ENCODE measurements at places on chromosomes 11 and 22.

DNA sequence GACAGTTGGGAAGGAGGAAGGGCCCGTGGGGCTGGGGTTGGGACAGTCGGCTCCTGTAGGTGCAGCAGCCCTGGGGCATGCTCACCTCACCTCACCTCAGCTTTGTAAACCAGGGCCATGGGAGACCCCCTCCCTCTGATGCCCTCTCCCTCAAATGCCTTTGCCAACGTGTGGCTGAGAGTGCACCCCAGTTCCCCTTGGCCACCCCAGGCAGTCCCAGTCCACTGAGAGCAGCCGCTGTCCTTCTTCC is 4.2 kb upstream of the NEAT1 start:
- peak overlapping the region; percentile 90 for H3K27ac ChIP-seq
- no peak overlapping the region for H3K4me3 ChIP-seq
- no peak for DNase-seq
- H3K36me3 ChIP-seq = no peaks in the 10 kb centered on the region

DNA sequence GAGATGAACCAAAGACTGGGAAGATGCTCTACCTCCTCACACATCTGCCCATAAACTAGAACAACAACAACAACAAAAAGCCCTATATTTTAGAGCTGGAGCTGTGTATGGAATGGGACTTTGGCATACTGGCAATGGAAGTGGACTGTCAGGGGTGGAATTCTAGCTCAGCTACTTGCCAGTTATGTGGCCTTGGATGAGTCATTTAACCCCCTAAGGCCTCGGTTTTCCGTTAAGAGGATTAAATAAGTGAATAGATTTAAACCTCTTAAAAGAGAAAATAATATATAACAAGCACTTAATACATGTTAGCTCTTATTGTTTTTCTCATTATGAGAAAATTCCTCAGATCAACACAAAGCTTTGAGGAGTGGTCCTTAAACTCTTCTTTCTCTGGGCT is 195.0 kb downstream of the KIF18A start:
- H3K4me3 ChIP-seq = no peak overlapping the region
- H3K36me3 ChIP-seq = no peaks in the 10 kb centered on the region
- H3K27me3 ChIP-seq = no peaks in the 10 kb centered on the region
- DNase-seq = no peak
- no peak overlapping the region for H3K27ac ChIP-seq

- H3K4me1 ChIP-seq = peaks cover 22% of the 10 kb centered on the region
- DNase-seq = peak; percentile 58
- peak overlapping the region; percentile 10 for H3K4me3 ChIP-seq
- no peaks in the 10 kb centered on the region for H3K27me3 ChIP-seq
- no peaks in the 10 kb centered on the region for H3K36me3 ChIP-seq
These were observed 141.4 kb upstream of the E2F8 start for GRCh38 chr11:19382131-19382611.

DNA sequence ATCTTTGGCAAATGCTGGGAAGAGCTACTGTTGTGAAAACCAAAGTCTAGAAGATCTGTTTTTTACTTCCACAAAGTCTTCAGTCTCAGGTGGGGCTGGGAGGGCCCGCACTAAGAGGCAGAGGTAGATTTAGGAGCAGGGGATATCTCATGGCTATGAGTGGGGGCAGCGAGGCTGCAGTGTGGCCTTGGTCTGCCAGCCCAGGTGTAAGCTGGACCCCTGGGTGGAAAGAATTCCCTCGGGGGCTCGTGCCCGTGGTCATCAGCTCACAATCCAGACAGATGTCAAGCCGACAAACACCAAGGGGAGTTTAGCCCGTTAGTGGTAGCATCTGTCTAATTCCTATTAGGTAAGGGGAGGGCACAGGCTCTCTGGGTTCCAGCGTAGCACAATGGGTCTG is 9.0 kb downstream of the PKNOX2 start:
- peaks cover 38% of the 10 kb centered on the region for H3K4me1 ChIP-seq
- H3K27ac ChIP-seq = no peak overlapping the region
- no peak overlapping the region for H3K4me3 ChIP-seq
- peaks cover 30% of the 10 kb centered on the region for H3K36me3 ChIP-seq

GRCh38 chr11:96338910-96339705 is 3.9 kb downstream of the MAML2 start:
- no peak for DNase-seq
- H3K27ac ChIP-seq = no peak overlapping the region
- no peaks in the 10 kb centered on the region for H3K27me3 ChIP-seq
- peaks cover 37% of the 10 kb centered on the region for H3K36me3 ChIP-seq
- peaks cover 8% of the 10 kb centered on the region for H3K4me1 ChIP-seq
- H3K4me3 ChIP-seq = no peak overlapping the region

DNA sequence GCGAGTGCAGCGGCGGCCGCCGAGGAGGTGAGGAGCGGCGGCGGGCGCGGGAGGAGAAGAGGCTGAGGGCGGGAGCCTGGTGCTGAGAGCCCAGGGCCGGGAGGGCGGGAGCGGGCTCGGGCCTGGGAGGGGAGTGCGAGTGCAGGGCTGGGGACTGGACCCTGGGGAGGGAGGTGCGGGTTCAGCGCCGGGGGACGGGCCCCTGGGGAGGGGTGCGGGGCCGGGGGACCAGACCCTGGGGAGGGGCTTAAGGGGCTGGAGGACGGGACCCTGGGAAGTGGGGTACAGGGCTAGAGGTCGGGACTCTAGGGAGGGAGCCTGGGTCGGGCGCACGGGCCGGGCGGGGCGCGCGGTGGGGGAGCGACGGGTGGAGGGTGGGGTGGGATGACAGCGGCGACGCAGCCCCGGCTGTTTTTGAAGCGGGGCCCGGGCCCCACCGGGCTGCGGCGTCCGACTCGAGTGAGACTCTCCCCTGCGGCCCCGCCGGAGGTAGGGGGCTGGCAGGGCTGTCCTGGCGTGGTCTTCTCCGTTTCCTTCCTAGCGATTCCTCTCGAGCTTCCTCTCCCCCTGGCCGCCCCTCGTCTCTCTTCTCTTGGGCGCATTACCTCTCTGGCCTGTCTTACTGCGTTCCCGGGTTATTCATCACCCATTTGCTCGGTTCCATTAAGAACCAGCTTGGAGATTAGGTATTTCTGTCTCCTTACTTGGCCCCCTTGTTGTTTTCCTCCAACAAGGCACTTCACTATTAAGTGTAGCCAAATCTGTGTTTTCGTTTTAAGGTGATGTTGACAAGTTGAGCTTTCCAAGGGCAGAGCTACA is 754 bp downstream of the NUP50 start:
- peaks cover 6% of the 10 kb centered on the region for H3K4me1 ChIP-seq
- no peaks in the 10 kb centered on the region for H3K27me3 ChIP-seq
- peak; percentile 12 for DNase-seq
- H3K4me3 ChIP-seq = peak overlapping the region; percentile 95
- H3K27ac ChIP-seq = peak overlapping the region; percentile 71
- peaks cover 5% of the 10 kb centered on the region for H3K36me3 ChIP-seq

GRCh38 chr11:30631148-30631547 is 45.0 kb upstream of the MPPED2 start:
- no peaks in the 10 kb centered on the region for H3K36me3 ChIP-seq
- no peaks in the 10 kb centered on the region for H3K4me1 ChIP-seq
- no peak overlapping the region for H3K27ac ChIP-seq
- H3K4me3 ChIP-seq = no peak overlapping the region

GRCh38 chr11:16899708-16900303 is 114.4 kb downstream of the PLEKHA7 start:
- H3K4me1 ChIP-seq = peaks cover 24% of the 10 kb centered on the region
- H3K4me3 ChIP-seq = no peak overlapping the region
- H3K27ac ChIP-seq = no peak overlapping the region
- DNase-seq = no peak
- H3K36me3 ChIP-seq = no peaks in the 10 kb centered on the region

All from neuronal stem cell (in vitro differentiated cells).